Neural progenitor cell (in vitro differentiated cells): ENCODE measurements at places on chromosomes 7 and 10.

DNA sequence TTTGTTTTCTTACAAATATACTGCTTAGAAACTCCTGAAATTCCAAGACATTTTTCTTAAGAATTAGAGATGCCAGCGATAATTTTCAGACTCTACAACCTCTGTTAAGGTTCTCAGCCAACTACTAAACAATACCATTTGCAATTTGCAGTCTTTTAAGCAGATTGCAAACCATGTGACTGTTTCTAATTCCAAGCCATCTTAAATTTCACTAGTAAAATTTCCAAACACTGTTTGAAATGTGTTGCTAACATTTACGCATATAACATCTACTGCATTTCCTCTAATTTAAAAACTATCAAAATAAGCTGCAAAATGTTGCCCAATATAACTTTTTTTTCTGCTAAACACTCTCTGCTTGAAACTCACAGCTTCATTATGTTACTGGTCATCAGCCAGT is 56.0 kb upstream of the MACROH2A2 start:
- no peak for DNase-seq

DNA sequence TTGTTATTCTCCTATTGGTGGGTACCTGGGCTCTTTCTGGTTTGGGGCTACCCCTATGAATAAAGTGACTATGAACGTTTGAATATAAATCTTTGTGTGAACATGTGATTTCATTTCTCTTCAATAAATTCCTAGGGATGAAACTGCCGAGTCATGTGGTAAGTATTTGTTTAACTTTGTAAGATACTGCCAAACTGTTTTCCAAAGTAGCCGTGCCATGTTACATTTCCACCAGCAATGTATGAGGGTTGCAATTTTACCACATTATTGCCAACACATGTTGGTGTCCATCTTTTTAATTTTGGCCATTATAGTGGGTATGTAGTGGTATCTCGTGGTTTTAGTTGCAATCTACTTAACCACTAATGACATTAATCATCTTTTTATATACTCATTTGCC is 94.7 kb downstream of the ZNRF2 start:
- DNase-seq: no peak

DNA sequence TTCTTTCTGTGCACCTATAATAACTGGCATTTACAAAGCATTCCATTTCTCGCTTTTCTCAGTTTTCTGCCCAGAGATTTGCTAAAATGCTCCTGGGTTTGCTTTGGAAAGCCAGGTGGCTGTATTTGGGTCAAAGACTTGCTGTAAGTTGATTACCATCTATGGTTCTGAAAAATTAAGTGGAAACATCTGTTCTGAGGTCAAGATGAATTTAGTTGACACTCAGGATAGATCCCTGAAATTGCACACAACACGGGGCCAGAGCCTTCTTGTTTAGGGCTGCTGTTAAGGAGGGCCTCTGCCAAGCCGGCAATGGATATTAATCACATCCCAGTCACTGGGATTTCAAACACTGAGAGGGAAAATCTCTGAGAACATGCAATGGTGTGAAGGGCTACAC is 111.6 kb upstream of the GLI3 start:
- no peak for DNase-seq

DNA sequence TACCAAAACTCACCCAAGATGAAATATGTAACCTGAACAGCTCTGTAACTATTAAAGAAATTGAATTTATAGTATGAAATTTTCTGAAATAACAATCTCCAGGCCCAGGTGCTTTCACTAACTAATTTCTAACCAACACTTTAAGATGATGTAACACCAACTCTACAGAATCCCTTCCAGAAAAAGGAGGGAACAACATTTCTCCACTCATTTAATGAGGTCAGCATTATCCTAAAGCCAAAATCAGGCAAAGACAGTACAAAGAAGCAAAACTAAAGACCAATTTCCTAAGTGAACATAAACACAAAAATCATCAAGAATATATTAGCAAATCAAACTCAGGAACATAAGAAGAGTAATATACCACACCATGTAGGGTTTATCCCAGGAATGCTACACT is 65.5 kb downstream of the KMT2C start:
- no peak for DNase-seq

- no peak for DNase-seq
Observed at GRCh38 chr7:91112902-91113341, 151.3 kb upstream of the FZD1 start.

DNA sequence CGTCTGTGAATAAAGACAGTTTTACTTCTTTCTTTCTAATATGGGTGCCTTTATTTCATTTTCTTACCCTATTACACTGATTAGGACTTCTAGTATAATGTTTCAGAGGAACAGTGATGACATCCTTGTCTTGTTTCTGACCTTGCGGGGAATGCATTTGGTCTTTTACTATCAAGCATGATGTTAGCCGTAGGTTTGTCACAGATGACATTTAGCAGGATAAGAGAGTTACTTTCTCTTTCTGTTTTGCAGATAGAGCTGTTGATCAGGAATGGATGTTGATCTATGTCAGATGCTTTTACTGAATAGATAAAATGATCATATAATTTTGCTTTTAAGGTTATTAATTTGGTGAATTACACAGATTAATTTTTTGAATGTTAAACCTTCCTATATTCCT is 6.6 kb upstream of the IGFBP3 start:
- DNase-seq: no peak

DNA sequence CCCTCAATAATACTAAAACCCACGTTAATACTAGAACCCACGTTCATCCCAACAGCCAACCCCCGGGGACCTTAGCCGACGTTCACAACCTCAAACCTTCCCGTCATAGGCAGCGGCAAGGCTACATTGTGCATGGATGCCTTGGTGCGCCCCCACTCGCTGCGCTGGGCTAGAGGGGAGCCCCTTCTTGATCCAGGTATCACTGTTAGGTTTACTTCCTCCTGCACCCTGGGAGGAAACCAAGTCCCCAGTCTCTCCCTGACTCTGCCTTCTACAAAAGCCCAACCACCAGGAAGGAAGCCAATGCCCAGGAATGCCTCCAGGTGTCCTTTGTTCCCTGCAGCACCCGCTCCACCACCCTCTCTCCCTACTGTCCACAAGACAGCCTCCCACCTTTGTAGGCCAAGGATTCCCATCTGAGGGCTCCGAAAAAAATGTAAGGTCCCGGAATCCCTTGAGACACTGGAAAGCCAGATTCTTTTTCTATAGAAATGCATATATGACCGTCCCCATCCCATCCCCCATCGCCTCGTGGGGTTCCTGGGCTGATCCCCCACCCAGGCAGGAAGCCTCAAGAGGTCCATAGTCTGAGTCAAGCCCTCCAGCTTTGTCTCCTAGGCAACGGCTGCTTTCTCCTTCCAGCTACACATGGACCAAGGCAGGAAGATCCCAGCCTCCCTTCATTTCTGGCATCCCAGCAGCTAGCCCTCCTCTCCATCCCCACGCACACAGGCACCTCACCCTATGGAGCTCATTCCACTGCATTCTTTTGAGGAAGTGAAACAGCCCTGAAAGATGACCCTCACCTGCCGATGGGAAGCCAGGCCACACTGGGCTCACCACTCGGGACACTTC is 25.2 kb downstream of the CTBP2 start:
- no peak for DNase-seq

DNA sequence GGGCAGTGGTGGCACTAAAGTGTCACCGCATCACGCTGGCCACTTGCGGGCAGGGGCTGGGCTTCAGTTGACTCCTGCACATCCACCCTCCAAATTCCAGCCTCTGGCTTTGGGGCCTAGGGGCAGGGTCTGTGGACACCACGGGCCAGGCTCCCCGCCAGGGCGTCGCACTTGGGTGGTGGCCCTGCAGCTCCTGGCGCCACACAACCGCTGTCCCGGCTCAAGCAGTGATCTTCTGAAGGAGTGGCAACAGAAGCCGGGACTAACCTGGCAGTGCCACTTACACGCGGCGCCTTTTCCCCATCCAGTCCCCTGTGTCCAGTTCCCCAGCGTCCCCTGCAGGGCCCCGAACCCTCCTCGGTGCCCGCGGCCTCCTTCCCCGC is 134.3 kb upstream of the ZNF92 start:
- DNase-seq: no peak

DNA sequence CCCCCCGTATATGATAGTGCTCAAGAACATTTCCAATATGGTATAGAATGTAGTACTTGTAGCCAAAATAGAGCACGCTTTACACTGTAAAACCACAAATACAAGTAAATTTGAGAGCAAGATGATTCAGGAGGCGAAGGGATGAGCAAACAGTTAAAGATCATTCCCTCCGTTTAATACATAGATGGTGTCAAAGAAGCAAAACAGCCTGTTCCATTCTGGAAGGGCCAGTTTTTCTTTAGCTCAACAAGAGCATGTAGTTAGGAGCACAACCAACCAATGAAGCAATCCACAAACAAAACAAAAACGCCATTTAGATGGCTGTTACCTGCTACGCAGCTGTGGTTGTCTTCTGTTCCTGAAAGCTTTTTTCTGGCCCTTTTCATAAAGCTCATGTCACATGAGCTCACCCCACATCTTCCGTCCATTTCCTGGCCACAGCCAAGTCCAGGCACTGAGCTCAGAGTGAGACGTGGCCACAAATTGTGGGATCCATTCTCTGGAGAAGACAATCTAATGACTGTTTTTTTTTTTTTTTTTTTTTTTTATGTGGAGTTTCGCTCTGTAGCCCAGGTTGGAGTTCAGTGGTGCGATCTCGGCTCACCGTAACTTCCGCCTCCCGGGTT is 185.6 kb downstream of the FANK1 start:
- no peak for DNase-seq

- DNase-seq: no peak
Observed at GRCh38 chr10:95440038-95440725, 121.0 kb downstream of the SORBS1 start.

DNA sequence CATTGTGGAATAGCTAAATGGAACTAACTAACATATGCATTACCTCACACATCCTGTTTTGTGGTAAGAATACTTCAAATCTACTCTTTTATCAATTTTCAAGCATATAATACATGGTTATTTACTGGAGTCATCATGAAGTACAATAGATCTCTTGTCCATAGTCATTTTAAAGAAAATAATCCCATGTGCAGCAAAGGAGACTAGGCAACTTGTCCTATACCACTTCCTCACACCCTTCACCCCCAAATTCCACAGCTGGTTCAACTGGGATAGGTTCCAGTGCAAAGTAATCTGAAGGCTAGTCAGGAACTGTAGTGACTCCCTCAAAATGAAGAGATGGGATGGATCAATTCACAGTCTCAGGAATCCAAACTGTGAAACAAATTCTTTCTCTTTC is 176.1 kb downstream of the SGMS1 start:
- no peak for DNase-seq

DNA sequence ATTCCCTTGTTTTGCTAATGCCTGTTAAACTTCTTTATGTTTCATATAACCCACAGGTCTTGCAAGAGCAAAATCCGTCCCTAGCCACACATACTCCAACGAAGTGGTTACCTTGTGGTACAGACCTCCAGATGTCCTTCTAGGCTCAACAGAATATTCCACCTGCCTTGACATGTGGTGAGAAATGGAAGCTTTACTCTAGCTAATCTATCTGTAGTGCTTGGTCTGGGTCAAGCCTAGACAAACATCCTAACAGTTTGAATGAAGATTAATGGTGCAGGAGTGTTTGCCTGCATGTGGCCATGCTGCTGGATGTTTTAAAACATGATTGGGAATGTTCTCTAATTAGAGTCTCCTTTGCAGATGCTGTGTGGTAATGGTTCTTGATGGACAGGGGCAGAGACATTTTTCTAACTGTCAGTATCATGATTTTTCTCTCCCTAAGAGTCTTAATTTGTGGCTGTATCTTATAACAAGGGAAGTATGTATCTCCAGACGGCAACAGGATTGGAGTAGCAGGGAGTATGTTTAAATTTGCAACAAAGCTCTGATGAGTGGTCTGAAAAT is 308.5 kb upstream of the FZD1 start:
- no peak for DNase-seq

DNA sequence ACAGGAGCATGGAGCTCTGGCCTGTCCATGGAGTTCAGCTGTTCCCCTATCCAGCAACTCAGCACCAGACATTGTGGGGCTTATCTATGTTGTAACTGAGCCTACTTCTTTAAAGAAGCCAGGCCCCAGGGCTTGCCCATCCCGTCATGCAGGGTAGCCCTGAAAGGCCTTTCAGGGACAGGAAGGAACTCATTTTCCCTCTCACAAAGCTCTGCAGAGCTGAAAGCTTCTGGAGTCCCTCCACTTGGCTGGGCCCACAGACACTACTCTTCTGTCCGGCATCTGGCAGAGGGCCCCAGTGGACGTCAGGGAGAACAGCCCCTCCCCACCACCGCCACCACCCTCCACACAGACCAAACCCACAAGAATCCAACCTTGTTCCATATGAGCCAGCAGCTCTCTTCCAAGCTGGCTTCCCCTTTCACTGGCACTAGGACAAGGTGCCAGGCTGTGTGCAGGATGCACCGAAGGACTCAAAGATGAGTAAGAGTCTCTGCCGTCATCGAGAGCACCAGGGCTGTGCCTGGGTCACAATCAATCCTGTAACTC is 33.1 kb downstream of the DENND2A start:
- DNase-seq: no peak

- DNase-seq: no peak
Observed at GRCh38 chr10:128306966-128307365, 180.7 kb upstream of the MKI67 start.

DNA sequence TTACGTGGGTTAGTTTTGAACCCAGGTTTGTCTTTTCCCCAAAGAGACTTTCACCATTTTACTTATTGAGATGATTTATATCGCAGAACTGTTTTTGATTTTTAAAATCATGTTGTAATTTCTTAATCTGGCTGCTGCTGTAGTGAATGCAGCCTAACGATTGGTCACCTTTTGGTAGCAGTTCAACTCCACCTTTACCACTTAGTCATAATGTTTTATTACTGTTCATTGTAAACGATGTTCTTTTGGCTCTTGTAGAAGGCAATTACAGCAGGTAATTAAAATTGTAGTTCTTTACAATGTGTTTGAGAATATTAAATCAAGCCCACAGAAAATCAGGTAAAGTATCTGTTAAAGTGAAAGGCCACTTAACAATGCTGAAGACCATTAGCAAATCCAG is 531.1 kb downstream of the SDK1 start:
- no peak for DNase-seq

GRCh38 chr10:50574305-50574704 is 49.5 kb downstream of the SGMS1 start:
- no peak for DNase-seq
